Activated T-cell treated with anti-CD3 and anti-CD28 coated beads, Interleukin-2, amount 50 U/mL, for 72 hours (primary cell): ENCODE measurements at places on chromosomes 13 and 19.
A peak's percentile ranks its signal among the peaks of the same experiment; 100 is the strongest.

- H3K36me3 ChIP-seq, result peaks cover 3% of the 10 kb centered on the region
- H3K27ac ChIP-seq, result no peak overlapping the region
- H3K4me3 ChIP-seq, result no peak overlapping the region
- no peak for DNase-seq
- H3K4me1 ChIP-seq, result no peaks in the 10 kb centered on the region
These were observed 8.3 kb upstream of the MISP start for GRCh38 chr19:742540-743075.

DNA sequence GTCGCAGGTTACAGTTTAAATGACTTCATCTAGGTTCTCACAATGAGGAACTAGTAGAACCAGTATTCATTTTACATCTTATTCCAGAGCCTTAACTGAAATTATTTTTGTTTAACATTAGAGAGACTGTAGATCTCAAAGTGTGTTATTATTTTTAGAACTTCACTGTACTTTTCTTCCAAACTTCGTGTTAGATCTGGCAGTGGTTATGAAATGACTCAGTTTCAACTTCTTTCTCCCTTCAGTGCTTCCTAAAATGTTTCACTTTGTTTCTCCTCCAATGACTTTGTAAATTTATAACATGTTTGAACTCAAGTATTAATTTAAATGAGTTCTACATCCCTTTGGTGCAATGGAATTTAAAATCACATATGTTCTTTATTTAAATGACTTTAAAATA lies 139.3 kb downstream of the PCDH9 start:
- H3K36me3 ChIP-seq, result no peaks in the 10 kb centered on the region
- H3K4me3 ChIP-seq, result no peak overlapping the region
- H3K4me1 ChIP-seq, result no peaks in the 10 kb centered on the region

- peaks cover 3% of the 10 kb centered on the region for H3K36me3 ChIP-seq
- peaks cover 31% of the 10 kb centered on the region for H3K4me1 ChIP-seq
- peak overlapping the region; percentile 85 for H3K27ac ChIP-seq
- peak overlapping the region; percentile 85 for H3K4me3 ChIP-seq
These were observed 559 bp upstream of the LENG9 start for GRCh38 chr19:54464044-54464629.

DNA sequence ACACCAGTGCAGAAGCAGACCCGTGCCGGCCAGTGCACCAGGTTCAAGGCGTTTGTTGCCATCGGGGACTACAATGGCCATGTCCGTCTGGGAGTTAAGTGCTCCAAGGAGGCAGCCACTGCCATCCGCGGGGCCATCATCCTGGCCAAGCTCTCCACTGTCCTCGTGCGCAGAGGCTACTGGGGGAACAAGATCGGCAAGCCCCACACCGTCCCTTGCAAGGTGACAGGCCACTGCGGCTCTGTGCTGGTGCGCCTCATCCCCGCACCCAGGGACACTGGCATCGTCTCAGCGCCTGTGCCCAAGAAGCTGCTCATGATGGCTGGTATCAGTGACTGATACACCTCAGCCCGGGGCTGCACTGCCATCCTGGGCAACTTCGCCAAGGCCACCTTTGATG lies 10.1 kb downstream of the ZNF44 start:
- H3K4me3 ChIP-seq, result no peak overlapping the region
- no peak overlapping the region for H3K27ac ChIP-seq

DNA sequence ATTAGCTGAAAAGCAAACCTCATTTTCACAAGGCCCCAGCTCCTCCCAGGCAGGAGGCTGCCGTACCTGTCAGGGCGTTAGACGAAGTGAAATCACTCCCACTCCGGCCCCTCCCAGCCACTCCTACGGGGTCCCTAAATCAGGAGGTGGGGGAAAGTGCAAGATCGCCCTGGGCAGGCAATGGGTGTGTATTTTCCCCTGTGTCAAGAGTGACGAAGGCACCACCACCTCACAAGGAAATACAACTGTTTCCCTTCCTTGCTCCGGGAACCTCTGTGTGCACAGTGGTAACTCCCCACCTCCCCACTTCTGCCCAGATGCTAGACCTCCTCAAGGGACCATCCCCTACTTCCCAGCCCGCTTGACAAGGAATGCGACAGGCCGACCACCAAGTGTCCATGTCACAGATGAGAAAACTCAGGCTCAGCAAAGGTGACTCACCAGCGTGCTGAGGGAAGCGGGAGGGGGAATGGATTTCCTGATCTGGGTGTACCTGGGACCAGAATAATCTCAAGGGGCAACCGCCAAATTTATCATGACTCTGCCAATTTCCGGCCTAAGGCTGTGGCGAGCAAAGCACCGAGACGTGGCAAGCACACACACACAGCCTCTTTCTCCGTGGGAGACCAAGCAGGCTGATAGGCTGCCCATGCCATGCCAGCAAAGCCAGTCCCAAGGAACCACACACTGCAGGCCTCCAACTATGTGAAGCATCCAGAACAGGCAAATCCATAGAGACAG lies 7.3 kb downstream of the PPP6R1 start:
- peaks cover 56% of the 10 kb centered on the region for H3K4me1 ChIP-seq
- H3K4me3 ChIP-seq, result peak overlapping the region; percentile 85
- peaks cover 25% of the 10 kb centered on the region for H3K36me3 ChIP-seq
- DNase-seq, result peak; percentile 48
